ENCODE measurements at places on chromosomes 11 and 22.

GRCh38 chr11:65183201-65183891, 1.6 kb downstream of the CAPN1 start:
- no peak for DNase-seq

- no peak for DNase-seq
Measured at GRCh38 chr11:127182586-127183203, 182.1 kb upstream of the KIRREL3 start.

GRCh38 chr11:110759972-110760381, 47.7 kb upstream of the ARHGAP20 start:
- no peak for DNase-seq

- DNase-seq, result no peak
Measured at GRCh38 chr22:22823131-22823810, 64.3 kb upstream of the IGLL5 start.

DNA sequence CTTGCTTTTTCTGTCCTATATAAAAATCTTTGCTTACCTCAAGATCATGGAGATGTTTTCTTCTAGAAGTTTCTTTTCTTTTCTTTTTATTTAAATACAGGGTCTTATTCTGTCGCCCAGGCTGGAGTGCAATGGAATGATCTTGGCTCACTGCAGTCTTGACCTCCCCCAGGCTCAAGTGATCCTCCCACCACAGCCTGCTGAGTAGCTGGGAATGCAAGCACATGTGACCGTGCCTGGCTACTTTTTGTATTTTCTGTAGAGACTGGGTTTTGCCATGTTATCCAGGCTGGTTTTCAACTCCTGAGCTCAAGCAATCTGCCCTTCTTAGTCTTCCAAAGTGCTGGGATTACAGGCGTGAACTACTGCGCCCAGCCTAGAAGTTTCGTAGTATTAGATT, 45.3 kb downstream of the USP35 start:
- no peak for DNase-seq

DNA sequence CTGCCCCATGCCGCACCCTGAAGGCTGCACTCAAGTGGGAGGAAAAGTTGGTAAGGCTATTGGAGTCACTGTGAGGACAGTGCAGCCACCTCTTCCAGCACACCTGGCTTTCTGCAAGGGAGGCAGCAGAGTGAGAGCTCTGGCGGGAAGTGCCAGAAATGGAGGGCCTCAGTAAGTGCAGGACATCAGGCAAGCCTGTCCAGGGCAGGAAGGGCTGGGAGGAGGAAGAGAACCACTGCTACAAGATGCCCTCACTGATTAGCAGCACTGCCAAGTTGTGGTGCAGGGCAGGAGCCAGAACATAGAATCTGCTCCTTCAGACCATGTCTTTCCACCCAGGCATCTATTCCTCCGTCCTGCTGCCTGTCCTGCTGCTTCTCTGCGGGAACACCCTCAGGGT, 61.2 kb upstream of the CLTCL1 start:
- no peak for DNase-seq

DNA sequence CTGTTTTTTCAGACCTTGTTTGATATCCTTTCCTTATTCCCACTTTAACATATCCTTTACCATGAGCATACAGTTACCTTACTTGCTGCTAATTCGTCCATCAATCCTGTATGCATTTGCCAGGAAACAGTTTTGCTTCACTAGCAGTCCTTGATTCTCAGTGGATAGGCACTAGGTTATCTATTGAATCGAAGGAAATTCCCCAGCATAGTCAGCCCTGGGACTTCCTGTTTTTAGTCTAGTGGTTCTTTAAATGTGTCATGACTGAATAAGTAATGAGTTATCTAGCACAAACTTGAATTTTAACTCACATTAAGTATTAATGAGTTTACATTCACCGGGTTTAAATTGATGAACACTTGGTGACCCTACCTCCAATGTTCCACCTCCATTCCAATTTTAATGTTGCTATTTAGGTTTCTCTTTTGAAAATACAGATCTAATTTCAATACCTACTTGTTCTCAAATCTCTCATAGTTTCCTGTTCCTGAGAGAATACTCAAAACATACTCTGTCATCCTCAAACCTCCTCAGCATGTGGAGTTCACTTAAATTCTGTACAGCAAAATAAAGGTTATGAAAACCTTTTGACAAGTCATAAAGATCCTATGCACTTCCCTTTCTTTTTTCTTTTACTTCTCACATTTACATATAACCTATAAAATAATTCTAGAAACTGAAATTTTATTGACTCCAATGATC, 1375.1 kb upstream of the TENM4 start:
- no peak for DNase-seq

DNA sequence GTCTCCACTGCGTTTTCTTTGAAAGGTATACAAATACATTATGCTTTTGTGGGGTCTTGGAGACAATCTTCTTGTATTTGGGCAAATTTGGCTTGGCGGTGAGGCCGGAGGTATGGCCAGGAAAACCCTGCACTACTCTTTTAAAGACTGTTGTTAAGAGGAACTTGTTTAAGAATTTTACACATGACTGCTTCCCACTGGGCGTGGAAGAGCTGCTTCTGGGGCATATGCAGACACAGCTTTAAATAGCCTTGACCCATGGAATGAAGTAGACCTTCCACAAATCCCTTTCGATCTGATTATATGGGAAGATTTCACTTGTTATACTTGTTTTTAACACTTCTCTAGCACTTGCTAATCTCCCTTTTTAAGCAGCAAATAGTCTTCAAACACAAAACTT, 453.6 kb downstream of the MN1 start:
- no peak for DNase-seq

GRCh38 chr22:45237065-45237990, 3.4 kb downstream of the KIAA0930 start:
- no peak for DNase-seq

DNA sequence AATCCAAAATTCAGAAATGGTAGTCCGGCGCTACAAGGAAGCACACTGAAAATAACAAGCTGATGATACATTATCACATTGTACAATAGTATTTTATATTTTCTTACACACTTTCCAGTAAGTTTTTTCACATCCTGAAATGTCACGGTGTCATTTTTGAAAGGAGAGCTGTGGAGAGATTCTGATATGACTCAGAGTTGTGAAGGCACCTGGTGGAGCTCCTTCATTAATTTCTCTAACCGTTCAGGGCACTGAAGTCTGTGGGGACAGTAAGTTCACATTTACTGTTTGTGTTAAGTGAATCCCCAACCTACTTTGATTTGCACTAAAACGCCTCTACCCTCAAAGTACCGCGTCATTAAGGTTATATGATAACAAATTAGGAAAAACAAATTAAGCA, 13.3 kb downstream of the LDHAL6A start:
- DNase-seq, result no peak

DNA sequence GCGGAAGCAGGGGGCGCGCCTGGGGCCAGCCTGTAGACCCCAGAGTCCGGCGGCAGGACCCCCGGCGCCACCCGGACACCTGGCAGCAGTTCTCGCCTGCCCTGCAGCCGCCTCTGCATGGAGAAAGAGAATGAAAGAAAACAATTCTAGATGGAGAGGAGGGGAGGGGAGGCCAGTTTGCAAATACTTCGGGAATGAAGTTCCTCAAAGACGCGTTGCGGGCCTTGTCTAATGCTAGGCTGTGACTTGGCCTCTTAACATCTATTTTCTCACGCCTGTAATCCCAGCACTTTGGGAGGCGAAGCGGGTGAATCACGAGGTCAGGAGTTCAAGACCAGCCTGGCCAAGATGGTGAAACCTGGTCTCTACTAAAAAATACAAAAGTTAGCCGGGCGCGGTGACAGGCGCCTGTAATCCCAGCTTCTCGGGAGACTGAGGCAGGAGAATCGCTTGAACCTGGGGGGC, 2.1 kb upstream of the BARX2 start:
- no peak for DNase-seq

GRCh38 chr22:28051787-28052356, 132.8 kb upstream of the PITPNB start:
- no peak for DNase-seq

GRCh38 chr11:65381716-65382032, 772 bp downstream of the SLC25A45 start:
- DNase-seq, result no peak

DNA sequence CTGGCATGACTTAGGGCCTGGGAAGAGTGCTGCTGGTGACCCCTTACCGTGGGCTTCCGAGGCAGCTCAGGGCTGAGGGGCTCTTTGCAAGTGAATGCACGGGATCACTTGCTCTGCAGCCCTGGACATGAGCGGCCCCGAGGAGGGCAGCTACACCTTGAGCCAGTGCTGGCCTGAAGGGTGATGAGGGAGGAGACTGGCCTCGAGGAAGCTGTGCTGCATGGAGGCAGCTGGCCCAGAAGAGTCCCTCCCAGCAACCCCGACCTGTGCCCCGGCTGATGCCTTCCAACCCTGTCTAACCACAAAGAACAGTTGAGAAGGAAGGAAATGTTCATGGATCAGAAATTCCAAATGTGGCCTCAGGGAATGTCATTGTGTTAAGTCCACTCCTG, 45.2 kb downstream of the TBX1 start:
- DNase-seq, result no peak

- DNase-seq, result no peak
Measured at GRCh38 chr22:25081409-25081824, 118.2 kb upstream of the CRYBB3 start.

DNA sequence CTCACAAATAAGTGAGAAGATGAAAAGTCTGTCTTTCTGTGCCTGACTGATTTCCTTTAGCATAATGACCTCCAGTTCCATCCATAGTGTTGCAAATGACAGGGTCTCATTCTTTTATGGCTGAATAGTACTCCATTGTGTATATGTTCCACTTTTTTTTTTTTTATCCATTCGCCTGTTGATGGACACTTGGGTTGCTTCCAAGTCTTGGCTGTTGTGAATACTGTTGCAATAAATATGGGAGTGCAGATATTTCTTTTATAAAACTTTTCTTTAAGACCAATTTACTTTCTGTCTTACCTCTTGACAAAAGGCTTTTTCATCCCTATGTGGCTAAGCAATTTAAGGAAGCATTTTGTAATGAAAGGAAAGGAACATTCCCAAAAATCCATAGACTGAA, 104.6 kb downstream of the MUC15 start:
- no peak for DNase-seq

DNA sequence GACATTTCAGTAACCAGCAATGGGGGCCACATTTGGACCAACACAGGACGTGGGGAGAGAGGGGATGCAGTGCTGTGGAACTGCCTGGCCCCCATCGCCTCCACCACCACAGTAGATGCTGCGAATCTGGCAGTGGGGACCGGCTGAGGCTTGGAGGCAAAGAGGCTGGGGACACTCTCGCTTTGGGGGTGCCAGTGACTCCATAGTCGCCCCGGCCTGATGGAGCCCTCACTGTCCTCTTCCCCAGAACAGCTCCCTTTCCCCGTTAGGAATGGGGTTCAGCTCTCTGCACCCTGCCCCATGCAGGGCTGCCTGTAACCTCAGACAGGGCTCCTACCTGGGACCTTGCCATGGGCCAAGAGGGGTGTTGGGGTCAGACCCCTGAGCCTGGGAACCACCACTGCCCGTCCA, 1.8 kb upstream of the MUC2 start:
- DNase-seq, result no peak

GRCh38 chr22:39530116-39530515, 2.4 kb downstream of the RPS19BP1 start:
- DNase-seq, result no peak

DNA sequence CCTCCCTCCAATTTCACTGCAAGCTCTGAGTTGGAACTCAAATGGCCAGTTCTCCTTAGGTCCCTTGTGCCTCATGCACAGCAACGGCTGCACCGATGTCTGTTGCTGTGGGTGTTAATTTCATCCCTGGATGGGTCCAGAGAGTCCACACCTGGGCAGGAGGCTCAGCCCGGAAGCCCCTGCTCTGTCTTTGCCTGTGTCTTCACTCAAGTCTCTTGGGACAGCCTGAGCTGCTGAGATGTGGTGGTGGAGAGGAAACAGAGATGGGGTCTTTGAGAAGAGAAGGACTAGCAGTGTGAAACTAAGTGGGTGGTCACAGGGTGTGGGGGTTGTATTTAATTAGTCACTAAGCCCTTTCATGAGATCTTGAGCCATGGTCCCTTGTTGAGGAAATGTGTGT, 109.3 kb downstream of the NECTIN1 start:
- DNase-seq, result no peak

DNA sequence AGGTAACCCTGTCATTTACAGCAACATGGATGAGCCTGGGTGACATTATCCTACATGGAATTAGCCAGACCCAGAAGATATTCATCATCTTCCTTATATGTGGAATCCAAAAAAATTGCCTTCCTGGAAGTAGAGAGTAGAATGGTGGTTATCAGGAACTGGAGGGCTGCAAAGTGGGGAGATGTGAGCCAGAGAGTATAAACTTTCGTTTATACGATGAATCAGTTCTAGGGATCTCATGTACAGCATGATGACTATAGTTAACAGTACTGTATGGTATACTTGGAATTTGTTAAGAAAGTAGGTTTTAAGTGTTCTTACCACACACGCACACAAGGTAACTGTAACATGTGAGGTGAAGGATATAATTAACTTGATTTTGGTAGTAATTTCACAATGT, 79.1 kb downstream of the TBC1D22A start:
- no peak for DNase-seq

DNA sequence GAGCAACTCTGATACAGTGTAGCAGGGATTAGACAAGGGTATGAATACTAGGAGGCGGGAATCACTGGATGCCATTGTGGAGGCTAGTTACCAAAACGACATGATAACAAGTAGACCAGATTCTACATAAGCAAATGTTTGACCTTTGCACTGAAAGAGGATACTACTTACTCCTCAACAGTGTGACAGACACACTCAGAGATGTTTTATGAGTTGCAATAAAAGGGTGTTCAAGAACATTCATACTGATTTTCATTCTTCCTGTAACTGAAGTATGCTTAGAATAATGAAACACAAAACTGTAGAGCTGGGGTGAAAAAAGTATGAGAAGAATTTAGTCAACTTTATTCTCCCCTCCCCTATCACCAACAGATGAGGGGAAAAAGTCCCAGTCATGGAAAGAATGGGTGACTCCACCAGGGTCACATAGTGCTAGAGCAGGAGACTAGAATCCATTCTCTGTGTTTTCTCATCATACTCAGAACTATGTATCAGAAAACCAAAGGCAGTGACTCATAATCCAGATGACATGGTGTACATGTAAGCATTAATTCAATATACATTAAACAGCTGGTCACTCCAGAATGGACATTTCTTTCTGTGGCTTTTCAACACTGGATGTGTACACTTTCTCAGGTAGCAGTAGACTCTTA, 32.8 kb downstream of the ARHGAP20 start:
- no peak for DNase-seq

- no peak for DNase-seq
Measured at GRCh38 chr11:75560644-75561043, 1.4 kb upstream of the SERPINH1 start.

GRCh38 chr11:117564321-117564720, 232.7 kb downstream of the DSCAML1 start:
- DNase-seq, result no peak

All from stimulated activated effector memory CD8-positive, alpha-beta T cell treated with anti-CD3 and anti-CD28 coated beads, Interleukin-12 subunit alpha, Interleukin-12 subunit beta, amount 100 ng/mL, for 72 hours (primary cell).